ENCODE measurements at places on chromosomes 13 and 19.

DNA sequence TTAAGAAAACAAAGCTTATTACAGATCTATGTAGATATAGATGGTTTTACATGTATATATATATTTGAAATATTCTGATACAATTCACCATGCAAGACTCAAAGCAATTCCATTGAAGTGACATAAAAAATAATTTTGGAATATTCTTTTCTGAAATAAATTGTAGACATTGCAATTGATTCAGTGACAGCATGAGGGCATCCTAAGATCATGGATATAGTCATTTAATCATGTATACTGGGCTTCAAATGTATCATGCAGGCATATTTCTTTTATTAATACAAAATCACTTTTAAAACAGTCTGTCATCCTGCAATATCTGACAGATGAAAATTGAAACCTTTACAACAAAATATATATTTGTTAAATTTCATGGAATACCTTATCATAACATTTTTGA, 286.7 kb upstream of the SLITRK6 start:
- DNase-seq = no peak

DNA sequence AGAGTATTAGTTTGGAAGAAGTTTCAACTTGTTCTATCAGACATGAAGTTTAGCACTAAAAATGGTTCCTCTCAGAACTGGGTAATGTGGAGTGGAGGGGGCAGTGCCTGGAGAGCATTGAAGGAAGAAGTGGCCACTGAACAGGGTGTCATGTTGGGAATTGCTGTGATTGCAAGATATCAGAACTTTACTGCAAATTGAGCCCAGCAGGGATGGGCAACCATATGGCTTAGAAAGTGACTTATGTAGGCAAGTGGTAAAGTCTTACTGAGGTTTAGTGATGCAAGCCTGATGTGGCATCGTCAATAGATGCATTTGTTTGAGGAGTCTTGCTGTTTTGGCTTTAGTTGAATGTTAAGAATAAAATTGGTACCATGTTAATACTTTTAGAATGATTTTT, 31.7 kb downstream of the WASF3 start:
- no peak for DNase-seq

- no peak for DNase-seq
Measured at GRCh38 chr19:35184884-35185283, 30.3 kb downstream of the FXYD5 start.

DNA sequence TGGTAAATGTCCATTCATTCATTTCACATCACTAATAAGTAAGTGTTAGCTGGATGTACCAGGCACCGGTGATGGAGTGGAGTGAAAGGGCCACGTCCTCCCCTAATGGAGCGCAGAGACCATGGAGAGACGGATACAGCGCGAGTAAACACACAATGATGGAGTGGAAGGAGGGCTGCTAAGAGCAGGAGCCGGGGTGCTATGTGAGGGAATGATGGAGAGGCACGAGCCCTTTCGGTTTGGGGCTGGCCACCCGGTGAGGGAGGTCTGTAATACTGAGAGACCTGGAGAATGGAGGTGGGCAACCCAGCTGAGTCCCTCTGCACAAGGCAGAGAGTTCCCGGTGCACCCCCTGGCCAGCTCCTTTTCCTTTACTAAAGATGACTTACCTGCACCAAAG, 53.7 kb downstream of the PEPD start:
- DNase-seq = no peak

DNA sequence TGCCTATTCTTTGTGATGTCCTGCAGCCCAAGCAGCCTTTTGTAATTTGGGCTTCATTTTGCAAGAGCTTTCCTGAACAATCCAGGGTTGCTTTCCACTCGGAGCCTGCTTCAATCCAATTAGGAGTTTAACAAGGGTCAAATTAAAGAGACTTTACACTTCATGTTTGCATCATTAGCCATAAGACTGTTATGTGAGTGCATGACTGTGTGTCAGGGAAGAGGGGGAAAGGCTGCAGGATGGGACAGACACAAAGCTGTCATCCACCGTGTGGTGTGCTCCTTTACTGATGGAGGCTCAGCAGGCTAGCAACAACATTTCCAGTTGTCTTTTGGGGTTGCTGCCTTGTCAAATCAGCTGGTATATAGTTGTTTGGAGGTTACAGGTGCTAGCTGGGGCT, 23.7 kb upstream of the MAB21L1 start:
- DNase-seq = no peak

DNA sequence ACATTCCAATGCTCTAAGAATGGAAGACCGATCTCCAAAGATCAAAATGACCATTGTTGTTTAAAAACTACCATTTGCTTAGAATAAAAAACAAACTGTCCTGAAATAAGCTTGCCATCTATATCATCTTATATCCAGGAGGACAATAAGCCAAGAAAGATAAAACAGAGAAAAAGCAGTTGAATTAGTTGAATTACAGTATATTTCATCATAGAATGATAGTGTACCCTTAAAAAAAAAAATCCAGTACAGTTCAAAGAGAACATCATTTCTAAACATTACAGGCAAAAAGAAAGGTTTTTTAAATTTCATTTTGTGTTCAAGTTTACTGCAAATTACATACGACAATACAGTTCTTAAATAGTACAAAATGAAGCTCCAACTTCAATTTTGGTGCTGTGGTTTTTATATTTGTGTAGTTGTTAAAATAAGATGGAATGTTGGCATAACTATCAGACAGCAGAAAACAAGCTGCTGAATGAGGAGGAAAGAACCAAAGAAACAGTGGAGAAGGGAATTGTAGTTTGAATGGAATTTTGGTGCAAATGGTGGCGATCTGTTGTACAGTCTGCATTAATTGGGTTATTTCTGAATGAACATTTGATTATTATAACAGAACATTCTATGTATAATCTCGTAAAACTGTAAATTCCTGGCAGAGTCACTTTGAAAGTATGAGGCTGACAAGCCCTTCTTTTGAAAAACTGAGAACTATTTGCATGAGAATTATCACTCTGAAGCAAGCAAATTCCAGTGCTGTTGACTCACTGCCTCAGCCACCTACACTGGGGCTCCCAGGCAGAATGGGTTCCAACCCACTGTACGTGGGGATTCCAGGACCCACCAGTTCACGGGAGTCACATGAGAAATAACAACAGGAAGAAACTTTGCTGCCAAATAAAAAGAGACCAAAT, 37.7 kb downstream of the LHFPL6 start:
- DNase-seq = no peak

- no peak for DNase-seq
Measured at GRCh38 chr13:29073755-29074154, 253.6 kb downstream of the MTUS2 start.

DNA sequence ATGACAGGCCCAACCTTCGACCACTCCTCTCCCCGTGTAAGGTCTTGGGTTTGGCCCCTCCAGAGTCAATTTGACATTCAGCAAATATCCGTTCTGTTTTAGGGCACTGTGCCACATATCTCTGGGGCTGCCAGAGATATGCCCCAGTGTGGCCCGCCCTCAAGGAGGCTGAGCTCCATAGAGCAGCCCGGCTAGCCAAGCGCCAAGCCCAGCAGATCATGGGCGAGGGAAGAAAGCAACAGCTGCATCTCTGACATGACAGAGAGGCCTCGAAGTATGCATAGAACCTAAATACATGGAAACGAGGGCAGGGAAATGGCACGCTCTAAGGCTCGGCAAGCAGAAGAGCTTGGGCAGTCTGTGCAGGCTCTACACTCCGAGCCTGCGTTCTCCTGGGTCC, 124.5 kb downstream of the USP12 start:
- no peak for DNase-seq

GRCh38 chr19:43594081-43594697, 1.7 kb downstream of the IRGQ start:
- DNase-seq = no peak

DNA sequence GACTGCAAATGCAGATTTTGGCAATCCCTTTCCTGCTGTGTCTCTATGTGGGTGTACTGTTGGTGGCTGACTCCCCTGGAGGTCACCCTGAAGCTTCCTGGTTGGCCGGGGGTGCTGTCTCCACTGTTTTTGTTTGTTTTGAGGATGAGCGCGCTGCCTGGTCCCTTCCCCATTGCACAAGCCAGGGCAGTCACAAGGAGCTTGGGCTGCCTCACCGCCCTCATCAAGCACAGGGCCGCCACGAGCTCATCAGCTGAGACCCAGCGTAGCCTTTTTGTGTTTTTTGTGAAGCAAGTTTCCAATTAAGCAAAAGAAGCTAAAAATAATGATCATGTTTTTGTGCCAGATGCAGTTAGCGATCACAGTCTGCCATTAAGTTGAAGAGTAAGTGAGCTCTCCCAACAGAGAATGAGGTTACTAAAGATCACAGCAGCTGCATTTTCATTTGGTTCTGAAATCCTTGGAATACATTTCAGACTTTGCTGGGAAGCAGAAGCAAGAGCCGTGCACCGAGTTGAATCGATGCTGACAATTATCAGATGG, 57.8 kb downstream of the GGACT start:
- no peak for DNase-seq

DNA sequence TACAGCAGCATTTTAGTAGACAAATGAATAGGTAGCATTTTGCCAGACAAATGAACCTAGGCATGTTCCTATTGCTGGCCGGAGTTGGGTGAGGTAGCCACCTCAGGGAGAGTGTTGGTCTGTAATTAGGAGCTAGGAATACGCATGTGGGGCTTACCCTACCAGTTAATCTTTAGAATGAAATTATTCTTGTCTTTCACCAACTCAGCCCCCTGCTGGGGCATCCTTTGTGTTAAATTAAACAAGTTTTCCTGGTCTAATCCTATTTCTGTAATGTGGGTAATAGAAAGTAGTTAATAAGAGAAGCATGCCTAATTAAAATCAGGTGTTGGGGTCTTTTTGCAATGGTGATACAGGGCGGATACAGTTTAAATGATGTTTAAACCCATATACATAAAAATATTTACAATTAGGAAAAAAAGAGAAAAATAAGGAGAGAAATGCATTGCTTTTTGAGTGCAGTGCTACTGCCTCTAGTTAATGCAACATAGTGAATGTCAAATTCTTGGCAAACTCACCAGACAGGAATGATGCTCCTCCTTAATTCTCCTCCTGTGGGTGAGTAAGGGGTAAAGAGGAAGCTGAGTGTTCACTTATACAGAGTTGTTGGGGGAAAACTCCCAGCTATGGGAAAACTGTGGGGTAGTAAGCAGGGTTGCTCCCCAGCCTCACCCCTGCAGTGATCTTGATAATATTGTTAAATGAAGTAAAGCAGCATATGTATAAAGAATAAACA, 276.4 kb upstream of the EDNRB start:
- no peak for DNase-seq

GRCh38 chr13:75660694-75661093, 24.6 kb downstream of the LMO7 start:
- DNase-seq = no peak

- no peak for DNase-seq
Measured at GRCh38 chr19:42440357-42441048, 2.2 kb downstream of the CXCL17 start.

GRCh38 chr19:49019242-49019932, 2.5 kb upstream of the LHB start:
- DNase-seq = no peak

GRCh38 chr13:106479929-106480328, 55.5 kb downstream of the EFNB2 start:
- no peak for DNase-seq

DNA sequence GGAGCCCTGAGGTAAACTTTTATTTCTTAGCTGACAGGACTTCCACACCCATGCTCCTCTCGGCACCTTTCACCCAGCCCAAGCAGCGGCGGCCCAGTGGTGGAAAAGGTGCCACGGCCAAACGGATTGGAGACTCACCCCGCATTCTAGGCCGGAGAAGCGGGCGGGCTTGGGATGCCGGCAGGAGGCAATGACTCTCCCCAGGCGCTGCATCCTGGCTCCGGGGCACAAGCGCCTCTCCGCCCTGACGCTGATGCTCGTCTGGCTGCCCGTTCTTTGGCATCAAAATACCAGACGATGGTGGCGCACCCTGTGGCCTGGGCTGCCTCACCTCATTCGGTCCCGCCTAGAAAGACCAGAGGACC, 6.7 kb upstream of the ZNF606 start:
- no peak for DNase-seq

DNA sequence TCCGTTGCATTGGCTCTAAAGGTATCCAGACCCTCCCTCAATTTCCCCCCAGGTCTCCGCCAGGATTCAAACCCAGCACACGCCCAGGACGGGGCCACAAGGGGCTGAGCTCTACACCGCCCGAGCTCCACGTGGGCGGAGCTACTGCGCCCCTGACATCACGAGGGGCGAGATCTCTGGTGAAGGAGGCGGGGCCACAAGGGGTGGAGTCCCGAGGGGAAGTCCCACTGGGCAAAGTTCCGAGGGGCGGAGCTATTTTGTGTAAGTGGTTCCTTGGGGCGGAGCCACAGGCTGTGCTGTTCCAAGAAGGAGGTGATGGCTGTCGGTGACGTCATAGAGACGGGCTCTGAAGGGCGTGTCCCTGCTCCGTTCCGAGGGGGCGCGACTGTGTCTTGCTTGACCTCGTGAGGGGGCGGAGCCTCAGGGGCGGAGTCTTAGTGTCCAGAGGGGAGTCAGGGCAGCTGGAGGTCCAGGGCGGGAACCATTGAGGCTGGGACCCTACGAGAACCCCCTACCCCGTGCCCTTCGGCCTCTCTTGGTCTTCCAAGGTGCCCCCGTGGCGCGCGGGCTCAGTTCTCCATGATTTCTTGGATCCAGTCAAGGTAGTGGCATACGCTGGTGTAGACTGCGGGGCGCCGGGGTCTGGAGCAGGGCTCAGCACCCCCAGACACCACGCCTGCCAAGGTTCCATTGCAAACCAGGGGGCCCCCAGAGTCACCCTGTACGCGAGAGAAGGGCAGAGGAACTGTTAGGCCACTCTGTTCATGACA, 1.3 kb upstream of the KLK8 start:
- no peak for DNase-seq

DNA sequence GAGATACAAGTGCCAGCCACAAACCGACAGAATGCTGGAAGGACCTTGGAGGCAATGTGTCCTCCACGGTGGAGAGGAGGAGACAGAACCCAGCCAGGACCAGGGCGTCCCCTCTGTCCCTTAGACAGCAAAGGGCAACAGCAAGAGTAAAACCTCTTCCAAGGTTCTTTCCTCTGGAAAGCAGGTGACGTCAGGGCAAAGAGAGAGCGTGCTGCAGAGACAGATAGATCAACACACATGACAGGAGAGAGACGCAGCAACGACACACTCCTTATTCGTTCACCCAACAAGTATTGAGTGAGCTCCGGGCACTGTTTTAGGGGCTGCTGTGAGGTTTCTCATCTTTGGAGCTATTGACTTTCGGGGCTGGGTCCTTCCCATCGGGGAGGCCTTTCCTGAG, 1.3 kb upstream of the GALP start:
- DNase-seq = no peak

All from vagina (tissue), 2 donors.